Amygdala (tissue), 56 donors: ENCODE measurements at places on chromosomes 7 and 10.

DNA sequence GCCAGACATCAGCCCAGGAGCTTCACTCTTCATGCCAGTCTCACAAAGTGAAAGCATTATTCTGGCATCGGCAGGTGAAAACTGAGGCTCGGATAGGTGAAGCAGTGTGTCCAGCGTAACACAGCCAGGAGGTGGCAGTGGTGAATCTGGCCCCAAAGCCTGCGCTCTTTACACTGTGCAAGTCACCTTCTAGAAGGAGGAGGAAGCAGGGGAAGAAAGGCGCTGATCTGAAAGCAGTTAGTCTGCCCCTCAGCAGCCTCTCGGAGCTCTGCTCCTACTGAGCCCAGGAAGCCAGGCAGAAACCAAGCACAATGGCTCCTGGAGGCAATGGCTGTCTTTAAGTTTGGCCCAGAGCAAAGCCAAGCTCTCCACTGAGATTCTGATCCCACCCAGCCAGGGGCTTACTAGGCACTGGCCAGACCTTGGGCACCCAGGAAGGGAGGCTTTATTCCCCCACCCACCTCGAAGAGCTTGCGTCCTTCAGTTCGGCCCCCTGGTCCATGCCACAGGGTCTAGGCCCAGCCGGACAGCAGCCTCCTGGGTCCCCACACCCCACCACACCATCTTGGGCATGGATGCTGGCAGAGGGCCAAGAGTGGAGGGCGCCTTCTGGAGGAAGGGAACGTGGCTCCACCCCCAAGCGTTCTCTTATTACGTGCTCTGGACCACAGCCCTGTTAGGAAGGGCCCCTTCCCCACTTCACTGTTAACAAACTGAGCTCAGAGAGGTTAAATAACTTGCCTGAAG is 104.5 kb downstream of the GRID1 start:
- DNase-seq, result no peak

DNA sequence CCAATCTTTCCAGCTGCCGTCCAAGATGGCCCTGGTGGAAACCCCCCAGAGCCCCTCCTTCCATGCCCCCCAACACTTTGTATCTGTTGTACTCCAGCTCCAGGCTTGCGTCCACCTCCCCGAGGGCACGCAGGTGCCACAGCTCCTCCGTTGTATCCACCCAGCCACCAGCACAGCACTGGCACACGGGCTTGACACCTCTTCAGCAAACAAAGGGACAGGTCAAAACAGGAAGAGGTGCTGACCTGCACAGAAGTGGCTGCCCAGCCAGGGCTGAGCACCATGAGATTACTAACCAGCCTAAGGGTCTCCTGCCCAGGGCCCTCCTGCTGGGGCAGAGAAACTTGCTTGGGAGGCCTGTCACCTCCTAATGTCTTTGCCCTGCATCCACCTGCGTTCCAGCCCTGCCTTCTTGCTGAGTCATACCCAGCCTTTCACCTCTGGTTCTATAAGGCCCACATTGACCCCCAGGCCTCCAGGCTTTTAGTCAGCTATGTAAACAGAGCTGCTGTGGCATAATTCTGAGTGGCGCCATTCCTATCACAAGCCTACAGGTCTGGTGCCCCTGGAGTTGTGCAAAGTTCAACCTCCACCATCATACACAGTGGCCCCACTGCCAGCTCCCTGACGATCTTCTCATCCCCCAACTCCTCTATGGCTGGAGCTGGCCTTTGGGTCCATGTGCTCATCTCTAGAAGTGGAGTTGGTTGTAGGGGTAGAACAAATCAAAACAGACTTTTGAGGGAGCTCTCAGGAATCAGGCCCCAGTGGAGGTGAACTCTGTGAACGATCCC is 20.9 kb downstream of the SLC29A3 start:
- DNase-seq, result no peak

GRCh38 chr7:99106411-99106810 is 37.5 kb downstream of the SMURF1 start:
- DNase-seq, result no peak

DNA sequence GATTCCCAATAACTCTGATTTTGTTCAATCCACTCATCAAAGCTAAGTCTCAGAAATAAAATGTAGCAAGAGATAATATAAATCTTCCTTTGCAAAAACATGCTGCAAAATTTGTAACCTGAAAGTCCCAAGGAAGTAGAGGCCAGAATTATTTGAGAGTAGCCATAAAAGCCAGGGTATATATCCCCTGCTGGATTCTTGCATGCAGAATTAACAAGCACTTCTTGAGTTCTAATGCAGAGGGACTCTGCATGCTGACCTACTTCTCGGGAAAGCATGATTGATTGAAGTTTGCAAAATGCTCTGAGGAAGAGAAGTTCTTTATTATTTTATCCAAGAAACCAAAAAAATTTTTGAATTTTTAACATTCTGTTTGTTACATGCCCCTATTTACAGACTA is 121.6 kb downstream of the THSD7A start:
- DNase-seq, result no peak

- no peak for DNase-seq
These were observed 554.7 kb downstream of the SORCS3 start for GRCh38 chr10:105195831-105196230.

- DNase-seq, result no peak
These were observed 10.9 kb downstream of the MMRN2 start for GRCh38 chr10:86946213-86947155.

DNA sequence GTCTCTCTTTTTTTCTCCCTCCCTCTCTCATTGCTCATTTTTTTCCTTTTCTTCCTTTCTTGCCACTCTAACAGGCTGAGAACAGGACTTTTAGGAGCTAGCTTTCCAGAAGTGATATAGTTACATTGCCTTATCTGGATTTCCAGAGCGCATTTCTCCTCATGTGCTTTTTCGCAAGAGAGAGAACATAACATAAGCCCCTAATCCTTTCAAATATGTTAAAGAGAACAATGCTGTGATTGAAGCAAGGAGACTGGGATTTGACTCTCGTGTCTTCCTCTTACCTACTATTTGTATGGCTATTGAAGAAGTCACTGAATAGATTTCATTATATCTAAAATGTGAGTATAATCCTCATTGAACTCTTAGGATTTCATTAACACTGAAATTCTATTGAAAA is 101.2 kb upstream of the PRPS1L1 start:
- DNase-seq, result no peak

DNA sequence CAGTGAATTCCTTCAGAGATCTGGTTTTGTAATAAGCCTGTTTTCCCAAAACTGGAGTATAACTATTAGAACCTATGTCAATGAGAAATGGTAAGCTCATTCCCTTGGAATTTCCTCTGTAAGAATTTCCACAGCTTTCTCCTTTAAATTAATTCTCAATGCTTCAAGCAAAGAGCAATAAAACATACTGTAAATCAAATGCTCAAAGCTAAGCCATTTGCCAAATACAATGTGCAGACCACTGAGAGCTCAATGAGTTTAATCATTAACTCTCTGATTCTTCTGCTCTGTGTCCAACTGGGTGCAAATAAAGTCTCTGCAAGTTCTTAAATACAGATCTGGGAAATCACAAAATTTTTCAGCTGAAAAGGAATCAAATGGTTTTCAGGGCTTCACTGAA is 227.6 kb upstream of the IMMP2L start:
- no peak for DNase-seq

- peak; percentile 4 for DNase-seq
These were observed 7.1 kb upstream of the UNCX start for GRCh38 chr7:1225441-1226185.

DNA sequence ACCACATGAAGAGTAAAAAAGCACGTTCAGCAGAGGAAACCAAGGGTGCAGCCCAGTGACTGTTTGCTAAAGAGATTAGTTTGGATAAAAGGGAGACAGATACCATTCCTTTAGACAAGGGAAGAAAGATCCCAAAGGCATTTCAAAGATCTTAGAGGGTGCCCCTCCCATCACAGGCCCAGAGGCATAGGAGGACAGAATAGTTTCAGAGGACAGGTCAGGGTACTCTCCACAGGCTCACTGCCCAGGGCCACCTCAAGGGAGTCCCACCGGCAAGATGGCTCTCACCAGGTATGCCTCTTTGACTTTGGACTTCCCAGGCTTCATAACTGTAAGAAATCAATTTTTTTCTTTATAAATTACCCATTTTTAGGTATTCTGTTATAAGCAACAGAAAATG is 4.7 kb upstream of the TCTN3 start:
- no peak for DNase-seq

- no peak for DNase-seq
These were observed 183.5 kb downstream of the POM121L12 start for GRCh38 chr7:53218730-53219504.

GRCh38 chr7:67306331-67306730 is 309.7 kb downstream of the TYW1 start:
- no peak for DNase-seq

GRCh38 chr7:139744768-139745677 is 32.8 kb downstream of the HIPK2 start:
- no peak for DNase-seq

DNA sequence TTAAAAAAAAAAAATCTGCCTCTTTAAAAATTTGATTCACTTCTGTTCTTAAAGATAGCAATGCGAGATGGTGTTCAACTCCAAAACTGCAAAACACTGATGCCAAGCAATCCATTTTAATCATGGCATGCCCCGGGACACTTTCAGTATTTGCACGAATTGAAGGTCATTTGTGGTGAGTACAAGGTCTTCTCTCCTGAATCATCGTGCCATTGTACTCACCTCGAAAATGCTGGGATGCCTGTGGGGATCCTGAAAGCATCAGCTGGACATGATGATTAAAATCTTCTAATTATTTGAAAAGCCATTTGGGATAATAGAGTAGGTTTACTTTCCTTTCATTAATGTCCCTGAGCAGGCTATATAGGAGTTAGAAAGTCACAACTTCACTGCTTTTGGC is 125.1 kb upstream of the NRP1 start:
- no peak for DNase-seq

GRCh38 chr10:99754670-99755069 is 22.6 kb downstream of the CUTC start:
- no peak for DNase-seq

GRCh38 chr10:119364645-119365600 is 157.6 kb downstream of the GRK5 start:
- no peak for DNase-seq

- DNase-seq, result no peak
These were observed 93.6 kb downstream of the LRMDA start for GRCh38 chr10:75525067-75525466.

- no peak for DNase-seq
These were observed 49.8 kb upstream of the LEP start for GRCh38 chr7:128191136-128191844.

DNA sequence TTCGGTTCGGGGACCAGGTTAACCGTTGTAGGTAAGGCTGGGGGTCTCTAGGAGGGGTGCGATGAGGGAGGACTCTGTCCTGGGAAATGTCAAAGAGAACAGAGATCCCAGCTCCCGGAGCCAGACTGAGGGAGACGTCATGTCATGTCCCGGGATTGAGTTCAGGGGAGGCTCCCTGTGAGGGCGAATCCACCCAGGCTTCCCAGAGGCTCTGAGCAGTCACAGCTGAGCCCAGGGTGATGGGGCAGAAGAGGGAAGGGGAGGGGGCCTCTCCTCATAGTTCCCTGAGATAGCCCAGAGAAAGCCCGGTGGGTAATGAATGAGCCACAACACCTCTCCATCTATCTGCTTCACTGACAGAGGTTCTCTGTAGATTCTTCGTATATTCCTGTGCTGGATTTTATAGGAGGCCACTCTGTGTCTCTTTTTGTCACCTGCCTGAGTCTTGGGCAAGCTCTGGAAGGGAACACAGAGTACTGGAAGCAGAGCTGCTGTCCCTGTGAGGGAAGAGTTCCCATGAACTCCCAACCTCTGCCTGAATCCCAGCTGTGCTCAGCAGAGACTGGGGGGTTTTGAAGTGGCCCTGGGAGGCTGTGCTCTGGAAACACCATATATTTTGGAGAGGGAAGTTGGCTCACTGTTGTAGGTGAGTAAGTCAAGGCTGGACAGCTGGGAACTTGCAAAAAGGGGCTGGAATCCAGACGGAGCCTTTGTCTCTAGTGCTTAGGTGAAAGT is 16.4 kb downstream of the PRSS2 start:
- DNase-seq, result no peak

DNA sequence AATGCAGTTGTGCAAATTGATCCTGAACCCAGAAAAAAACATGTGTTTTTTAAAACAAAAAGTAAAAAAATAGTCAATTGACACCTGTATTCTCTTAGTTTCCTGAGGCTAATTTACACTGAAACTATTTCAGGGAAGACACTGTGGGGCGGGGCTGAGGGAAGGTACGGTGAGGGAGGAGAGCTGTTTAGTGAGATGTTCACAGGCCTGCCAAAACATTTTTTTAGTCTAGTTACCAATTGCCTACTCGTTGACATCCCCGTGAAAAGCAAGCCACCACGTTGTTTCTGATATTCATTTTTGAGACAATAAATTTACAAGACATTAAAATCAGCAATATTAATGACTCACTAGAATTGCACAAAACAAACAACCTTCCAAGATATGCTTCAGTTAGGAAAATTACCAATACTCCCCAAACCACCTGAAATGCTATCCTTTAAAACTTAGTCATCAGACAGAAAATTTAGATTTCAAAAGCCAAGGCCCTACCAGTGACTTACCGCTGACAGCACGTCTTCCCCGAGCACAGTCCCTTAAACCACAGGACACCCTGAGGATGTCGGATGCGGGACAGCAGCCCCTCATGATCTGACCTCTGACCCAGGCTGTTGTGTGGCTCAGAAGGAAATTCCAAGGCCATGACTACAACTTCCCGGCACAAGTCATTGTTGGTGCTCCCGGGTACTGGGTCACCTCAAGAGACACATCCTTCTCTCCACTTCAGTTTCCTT is 279.2 kb downstream of the PRPF18 start:
- no peak for DNase-seq

- DNase-seq, result peak; percentile 26
These were observed 108.5 kb upstream of the ANLN start for GRCh38 chr7:36280840-36281812.

GRCh38 chr10:4807761-4808507 is 18.1 kb upstream of the AKR1E2 start:
- no peak for DNase-seq

DNA sequence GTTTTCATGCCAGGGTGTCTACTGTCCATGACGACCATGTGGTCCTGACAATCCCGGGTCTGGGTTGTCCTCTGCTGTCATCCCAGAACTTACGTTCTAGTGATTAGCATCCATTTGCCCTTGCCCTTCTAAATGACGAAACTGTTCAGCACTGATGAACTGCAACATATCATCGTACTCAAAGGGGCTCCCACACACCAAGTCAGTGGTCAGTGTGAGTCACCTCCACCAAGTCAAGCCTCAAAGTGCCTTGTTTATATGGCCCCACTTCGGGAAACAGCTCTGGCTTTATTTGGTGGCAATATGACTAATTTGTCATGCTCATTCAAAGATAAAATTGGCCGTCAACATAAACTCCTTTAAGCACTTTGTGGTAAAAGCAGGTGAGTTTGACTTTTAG is 110.7 kb downstream of the FRMD4A start:
- DNase-seq, result no peak

- DNase-seq, result no peak
These were observed 179.6 kb downstream of the SND1 start for GRCh38 chr7:127831318-127832219.
